Suprapubic skin (tissue), 4 donors: ENCODE measurements at places on chromosomes 2 and 18. TPM values are rescaled to one million over a fixed set of nuclear protein-coding genes. Genes with fewer than 3 reads are reported as not detected.

DNA sequence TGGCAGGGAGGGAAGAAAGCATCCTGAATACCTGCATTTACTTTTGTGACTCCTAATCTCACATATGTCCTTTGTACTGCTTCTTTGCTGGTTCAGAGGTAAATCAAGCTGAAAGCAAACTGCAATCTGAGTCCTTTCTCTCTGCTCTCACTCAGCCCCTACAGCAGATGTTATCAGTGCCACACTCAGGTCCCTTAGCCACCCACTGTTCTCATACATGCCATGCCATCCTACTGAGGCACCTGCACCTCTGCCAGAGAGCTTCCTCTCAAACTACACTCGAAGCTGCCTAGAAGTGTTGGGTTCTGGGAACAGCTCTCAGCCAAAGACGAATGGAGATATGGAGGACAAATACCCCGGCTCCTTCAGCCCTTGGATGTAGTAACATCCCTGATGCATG is 244.5 kb downstream of the TXNL1 start:
- no peaks in the 10 kb centered on the region for H3K36me3 ChIP-seq
- no peak overlapping the region for H3K4me3 ChIP-seq
- no peak for DNase-seq
- H3K27me3 ChIP-seq, result no peaks in the 10 kb centered on the region
- no peak overlapping the region for H3K27ac ChIP-seq

DNA sequence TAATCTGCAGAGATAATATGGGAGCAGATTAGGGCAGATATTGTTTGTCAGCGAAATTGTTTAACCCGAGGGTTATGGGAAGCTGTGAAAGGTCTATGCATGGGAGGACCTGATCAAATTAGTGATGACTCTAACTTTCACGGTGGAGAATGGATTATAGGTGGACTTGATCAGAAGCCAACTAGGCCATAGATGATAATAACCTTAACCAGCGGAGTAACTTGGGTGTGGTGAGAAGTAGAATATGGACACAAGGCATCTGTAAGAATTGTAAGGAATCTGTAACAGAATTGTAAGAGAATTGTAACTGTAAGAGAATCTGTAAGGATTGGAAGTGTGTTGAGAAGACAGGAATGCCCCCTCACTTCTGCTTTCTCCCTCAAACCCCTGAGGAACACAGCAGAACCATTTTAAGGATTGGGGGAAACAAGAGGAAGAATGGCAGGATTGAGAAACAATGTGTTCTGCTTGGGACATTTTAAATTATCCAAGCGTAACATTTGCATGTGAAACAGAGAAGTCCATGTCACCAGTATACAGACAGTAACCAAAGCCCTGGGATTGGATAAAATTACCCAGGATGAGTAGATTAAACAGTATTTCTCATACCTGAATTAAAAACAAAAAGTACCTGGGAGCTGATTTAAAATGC is 14.9 kb upstream of the SLC39A10 start:
- H3K4me1 ChIP-seq, result no peaks in the 10 kb centered on the region
- H3K36me3 ChIP-seq, result no peaks in the 10 kb centered on the region
- no peak overlapping the region for H3K4me3 ChIP-seq
- no peak for DNase-seq

DNA sequence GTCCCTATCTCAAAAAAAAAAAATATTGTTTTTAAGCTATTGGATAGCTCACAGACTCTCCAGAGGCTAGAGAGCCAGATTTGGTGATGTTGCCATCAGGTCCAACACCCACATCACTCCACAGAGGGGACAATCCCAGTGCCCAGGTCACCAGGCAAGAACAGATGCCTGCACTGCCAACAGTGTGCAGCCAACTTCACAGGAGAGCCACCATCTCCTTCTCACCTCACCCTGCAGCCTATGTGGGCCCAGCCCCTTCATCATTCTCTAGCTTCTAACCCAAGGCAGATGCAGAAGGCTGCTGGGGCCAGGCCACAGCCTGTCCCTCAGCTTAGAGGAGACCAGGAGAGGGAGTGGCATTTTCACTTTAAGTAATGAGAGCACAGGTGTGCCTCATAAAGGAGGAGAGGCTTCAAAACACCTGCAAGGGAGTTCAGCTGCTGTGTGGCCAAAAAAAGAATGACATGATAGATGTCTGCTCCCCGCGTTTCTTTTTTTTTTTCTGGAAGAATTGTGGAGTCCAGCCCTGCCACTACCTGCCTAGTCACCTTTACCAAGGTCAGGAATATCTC is 98.0 kb upstream of the ZSWIM2 start:
- no peaks in the 10 kb centered on the region for H3K4me1 ChIP-seq
- no peak for DNase-seq
- no peaks in the 10 kb centered on the region for H3K27me3 ChIP-seq
- H3K36me3 ChIP-seq, result no peaks in the 10 kb centered on the region

- H3K4me1 ChIP-seq, result peaks cover 15% of the 10 kb centered on the region
- no peak for DNase-seq
- H3K4me3 ChIP-seq, result no peak overlapping the region
- H3K27ac ChIP-seq, result no peak overlapping the region
- no peaks in the 10 kb centered on the region for H3K27me3 ChIP-seq
Measured at GRCh38 chr2:46495231-46496030, 16.1 kb downstream of the TMEM247 start.

DNA sequence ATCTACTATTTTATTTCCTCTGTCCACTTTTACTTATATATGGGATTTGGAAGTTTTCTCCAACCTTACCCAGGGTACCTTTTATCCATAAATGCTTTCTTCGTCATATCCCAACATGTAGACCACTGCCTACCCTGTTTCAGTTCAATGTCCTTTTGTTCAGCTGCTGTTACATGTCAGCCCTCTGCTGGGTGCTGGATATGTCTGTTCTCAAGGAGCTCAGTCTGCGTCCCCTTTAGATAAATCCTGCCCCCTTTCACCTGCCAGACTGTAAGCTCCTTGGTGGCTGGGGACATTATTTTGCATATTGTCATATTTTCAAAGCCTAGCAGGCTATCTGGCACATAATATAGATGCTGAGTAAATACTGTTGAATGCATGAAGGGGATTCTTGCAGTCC is 53.2 kb downstream of the NEMP2 start:
- no peak overlapping the region for H3K4me3 ChIP-seq
- H3K4me1 ChIP-seq, result peaks cover 40% of the 10 kb centered on the region
- no peak for DNase-seq

The ACMSD gene
- 0.56 TPM for total RNA-seq

The CEBPZ gene
- 31.5 TPM for total RNA-seq
